ENCODE measurements at places on chromosomes 12 and 14.

- no peak for DNase-seq
These were observed 70.0 kb downstream of the EPS8 start for GRCh38 chr12:15719230-15719629.

- DNase-seq, result no peak
These were observed 36.5 kb upstream of the FRS2 start for GRCh38 chr12:69433653-69434052.

DNA sequence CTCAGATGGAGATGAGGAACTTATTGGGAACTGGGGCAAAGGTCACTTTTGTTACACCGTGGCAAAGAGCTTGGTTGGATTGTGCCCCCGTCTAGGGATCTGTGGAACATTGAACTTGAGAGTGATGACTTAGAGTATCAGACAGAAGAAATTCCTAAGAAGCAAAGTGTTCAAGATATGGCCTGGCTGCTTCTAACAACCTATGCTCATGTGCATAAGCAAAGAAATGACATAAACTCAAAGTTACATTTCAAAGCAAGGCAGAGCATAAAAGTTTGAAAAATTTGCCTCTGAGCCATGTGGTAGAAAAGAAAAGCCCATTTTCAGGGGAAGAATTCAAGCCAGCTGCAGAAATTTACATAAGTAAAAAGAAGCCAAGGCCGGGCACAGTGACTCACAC, 21.5 kb upstream of the RAP1B start:
- DNase-seq, result no peak

GRCh38 chr14:24542346-24542936, 33.6 kb downstream of the CTSG start:
- DNase-seq, result no peak

- DNase-seq, result peak; percentile 64
These were observed 596 bp downstream of the DLST start for GRCh38 chr14:74882103-74882920.

- DNase-seq, result no peak
These were observed 24.4 kb upstream of the FBRSL1 start for GRCh38 chr12:132465269-132466190.

- no peak for DNase-seq
These were observed 175.2 kb upstream of the GRIN2B start for GRCh38 chr12:14156606-14157005.

DNA sequence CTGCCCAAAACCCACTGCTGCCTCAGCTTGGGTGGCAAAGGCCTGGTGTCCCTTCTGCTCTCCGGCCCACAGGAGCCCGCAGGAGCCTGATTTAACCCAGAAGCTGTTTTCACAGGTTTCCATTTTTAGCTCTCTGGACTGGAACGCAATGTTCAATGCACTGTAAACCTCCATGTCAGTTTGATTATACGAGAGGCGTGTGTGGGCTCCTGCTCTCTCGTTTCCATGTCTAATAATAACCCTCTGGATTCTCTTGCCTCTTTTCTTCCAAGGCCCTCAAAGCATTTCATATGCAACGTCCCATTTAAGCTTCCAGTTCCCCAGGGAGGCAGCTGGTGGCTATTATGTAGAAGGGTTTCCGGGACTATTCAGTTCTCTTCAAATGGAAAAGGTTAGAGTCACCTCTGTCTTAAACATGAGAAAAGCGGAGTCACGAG, 161.1 kb downstream of the SUDS3 start:
- DNase-seq, result no peak

DNA sequence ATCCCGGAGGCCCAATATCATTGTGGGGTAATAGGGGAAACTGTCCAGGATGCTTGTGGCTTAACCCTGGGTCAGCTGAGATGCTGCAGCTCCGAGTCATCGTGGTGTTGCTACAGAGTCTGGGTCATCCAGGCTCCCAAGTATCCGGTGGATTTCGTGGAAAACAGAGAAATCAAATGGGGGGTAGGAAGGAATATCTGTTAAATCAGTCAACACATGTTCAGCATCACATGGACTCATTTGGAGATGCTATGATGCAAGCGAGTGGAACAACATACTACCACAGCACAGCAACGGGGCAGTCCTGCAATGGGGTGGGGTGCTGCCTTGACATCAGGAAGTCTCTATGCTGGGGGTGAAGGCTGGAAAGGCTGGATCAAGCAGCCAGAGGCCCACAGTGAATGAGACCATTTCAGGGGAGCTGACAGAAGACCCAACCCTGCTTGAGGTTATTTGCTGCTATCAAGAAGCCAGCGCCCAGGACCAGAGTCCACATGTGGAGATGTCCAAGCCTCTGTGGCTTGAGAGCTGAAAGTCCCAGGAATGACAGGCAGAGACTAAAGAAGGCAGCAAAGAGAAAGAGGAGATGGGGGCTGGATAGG, 22.9 kb downstream of the VDR start:
- DNase-seq, result no peak

DNA sequence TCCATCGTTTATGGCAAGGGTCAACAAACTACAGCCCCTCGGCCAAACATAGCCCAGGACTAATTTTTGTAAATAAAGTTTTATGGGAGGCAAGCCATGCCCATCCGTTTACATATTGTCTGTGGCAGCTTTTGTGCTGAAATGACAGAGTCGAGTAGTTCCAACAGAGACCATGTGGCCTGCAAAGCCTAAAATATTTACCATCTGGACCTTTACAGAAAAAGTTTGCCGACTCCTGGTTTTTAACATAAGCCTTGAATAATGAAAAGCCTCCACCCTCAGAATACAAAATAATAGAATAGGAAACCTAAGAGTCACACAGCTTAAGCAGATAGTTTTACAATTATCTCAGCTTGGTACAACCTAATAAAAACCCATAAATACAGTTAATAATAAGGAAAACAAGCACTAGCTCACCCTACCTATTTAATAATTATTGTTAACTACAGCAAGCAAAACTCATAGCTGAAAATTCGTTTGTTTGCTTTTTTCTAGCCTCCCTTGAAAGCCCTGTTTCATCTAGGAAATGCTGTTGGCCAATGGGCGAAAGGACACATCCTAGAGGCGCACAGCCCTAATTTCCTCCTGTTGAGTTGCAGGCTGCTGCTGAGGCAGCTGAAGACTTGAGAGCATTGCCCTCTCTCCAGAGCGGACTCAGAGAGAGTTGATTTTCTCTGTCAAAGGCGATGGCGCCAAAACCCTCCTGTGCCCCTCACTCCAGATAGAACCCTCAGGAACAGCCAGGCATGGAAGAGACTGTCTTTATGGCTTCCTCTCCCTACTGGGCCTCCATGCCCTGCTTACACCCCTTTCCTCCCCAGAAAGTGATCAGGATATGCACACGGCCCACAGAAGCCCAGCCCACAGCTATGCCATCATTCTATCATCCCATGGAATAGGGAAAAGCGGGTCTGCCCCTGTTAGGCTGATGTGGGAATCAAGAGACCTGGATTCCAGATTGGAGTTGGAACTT, 107.2 kb downstream of the DPF3 start:
- no peak for DNase-seq

- DNase-seq, result no peak
These were observed 173.5 kb upstream of the PELI2 start for GRCh38 chr14:55944757-55945156.

DNA sequence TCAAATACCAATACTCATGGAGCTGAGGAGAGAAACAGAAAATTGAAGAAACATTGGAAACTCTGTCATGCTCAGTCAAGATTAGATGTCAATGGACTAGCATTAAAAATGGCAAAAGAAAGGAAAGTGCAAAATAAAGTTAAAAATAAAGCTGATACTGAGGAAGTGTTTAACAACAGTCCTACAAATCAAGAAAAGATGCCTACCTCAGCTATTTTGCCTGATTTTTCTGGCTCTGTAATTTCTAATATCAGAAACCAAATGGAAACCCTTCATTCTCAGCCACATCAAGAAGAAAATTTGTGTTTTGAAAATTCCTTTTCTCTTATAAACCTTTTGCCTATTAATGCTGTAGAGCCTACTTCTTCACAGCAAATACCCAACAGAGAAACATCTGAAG, 40.5 kb downstream of the METTL25 start:
- DNase-seq, result no peak

DNA sequence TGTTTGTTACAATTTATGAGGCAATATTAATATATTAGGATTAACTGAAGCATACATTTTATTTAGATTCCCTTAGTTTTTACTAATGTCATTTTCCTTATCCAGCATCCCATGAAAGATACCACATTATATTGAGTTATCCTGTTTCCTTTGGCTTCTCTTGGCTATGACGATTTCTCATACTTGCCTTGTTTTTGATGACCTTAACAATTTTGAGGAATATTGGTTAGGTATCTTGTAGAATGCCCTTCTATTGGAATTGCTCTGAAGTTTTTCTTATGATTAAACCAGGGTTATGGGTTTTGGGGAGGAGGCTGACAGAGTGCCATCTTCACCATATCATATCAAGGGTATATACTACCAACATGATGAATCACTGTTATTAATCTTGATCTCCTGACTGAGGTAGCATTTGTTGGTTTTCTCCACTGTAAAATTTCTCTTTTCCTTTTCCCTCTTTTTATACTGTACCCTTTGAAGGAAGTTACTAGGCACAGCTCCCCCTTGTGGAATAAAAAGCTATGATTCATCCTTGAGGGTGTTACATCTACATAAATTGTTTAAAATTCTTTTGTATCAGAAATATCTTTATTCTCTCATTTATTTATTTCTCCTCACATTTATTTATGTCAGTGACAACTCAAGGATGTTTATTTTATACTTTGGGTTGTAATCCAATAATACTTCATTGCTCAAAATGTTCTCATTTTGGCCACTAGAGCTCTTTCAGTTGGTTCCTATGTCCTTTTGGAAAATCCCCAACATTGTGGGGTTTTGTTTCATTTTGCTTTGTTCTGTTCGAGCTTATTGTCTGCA, 239.0 kb downstream of the SLC16A7 start:
- DNase-seq, result no peak

DNA sequence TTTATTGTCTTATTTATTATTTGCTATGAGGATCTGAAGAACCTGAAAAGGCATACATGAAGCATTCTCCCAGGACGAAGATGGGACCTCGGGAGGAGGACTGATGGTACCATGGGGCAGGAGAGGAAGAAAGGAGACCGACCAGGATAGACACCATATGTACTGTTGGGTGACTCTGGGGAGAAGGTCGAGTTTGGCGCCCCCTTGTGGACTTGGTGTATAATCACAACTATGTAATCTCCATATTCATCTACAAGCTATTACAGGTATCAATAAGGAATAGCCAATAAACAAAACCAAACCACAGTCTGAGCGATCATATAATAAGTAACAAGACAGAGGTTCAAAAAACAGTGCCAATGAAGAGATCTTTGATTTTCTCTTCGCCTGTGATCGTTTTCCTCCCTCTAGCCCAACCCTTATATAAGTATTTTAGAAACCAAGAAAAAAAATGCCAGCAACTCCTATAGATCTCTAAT, 139.1 kb downstream of the SPTSSA start:
- peak; percentile 83 for DNase-seq

GRCh38 chr14:102692334-102692733, 84.9 kb upstream of the TRAF3 start:
- no peak for DNase-seq

DNA sequence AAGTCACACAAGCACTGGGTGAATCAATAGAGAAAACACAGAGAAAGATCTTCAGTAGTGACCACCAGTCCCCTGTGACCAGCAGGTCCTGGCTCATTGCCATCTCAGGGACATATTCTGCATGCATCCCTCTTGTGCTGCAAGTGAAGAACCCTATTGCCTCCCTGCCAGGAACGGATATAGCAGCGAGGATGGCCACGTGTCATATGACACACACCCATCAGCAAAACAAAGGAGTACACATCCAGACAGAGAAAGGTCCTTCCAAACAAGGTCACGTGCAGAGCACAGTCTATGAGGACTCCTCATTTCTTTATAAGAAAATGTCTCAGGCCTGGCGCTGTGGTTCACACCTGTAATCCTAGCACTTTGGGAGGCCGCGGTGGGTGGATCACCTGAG, 638.4 kb downstream of the FLRT2 start:
- no peak for DNase-seq

DNA sequence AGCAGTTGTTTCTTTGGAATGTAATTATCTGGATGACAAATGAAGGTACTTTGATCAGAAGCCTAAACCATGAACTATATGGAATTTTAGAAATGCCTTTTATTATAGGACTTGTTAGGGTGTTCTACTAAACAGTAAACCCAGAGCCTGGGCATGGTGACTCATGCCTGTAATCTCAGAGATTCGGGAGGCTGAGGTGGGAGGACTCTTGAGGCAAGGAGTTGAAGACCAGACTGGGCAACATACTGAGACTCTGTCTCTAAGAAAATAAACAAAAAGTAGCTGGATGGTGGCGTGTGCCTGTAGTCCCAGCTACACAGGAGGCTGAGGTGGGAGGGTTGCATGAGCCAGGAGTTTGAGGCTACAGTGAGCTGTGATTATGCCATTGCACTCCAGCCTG, 23.9 kb downstream of the PALS1 start:
- no peak for DNase-seq

GRCh38 chr12:83198291-83199015, 511.7 kb downstream of the TMTC2 start:
- DNase-seq, result no peak

DNA sequence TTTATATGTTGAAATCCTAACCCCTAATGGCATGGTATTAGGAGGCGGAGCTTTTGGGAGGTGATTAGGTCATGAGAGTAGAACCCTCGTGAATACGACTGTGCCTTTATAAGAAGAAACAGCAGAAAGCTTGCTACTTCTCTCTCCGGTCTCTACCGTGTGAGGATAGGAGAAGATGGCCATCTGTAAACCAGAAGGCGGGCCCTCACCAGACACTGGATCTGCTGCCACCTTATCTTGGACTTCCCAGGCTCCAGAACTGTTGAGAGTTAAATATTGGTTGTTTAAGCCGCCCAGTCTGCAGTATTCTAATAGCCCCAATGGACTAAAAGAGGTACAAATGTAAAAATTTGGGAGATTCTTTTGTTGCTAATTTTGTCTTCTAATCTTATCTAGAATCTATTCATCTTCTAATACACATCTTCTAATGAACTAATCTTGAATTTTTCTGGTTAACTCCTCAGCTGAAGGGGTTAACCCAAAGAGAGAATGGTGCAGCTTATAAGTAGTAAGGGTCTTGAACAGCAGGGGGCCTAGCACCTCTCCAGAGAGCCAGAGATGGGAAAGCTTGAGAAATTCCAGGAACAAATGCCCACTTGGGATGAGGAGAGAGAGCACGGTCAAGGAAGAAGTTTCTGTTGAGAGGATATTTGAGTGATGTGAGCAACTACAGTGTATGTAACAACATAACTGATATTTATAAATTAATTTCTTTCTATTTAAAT, 264.0 kb upstream of the GRIP1 start:
- no peak for DNase-seq

Measured in stimulated activated CD4-positive, alpha-beta T cell treated with anti-CD3 and anti-CD28 coated beads, Interleukin-15, amount 100 ng/mL, for 24 hours (primary cell).